ENCODE measurements at places on chromosomes 1 and 21.

DNA sequence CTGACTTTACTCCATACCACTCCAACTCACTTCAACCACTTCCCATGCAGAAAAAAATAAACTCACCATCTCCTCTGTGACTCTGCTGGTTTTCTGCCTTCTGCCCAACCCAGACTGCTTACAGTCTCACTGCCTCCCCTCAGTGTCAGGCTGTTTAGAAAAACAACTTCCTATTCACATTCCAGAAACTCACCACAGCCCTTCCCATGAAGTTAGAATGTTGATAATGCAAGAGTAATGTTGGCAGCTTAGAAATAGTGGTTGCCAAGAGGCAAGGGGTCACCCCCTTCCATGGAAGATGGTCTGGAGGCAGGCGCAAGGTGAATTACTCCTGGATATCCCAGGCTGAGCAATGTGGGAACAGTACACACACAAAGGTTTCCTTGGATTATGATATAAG is at the start of gene SELP:
Gene SELP (minus strand): TSS at position 119 of the 400 bp plus-strand sequence. CDS start 50 bp downstream, at position 69.
- DNase-seq = no peak

GRCh38 chr21:42201615-42202161 is 17.3 kb upstream of the ABCG1 start:
- DNase-seq = no peak

GRCh38 chr1:186837806-186838205 is 9.1 kb downstream of the PLA2G4A start:
- no peak for DNase-seq

DNA sequence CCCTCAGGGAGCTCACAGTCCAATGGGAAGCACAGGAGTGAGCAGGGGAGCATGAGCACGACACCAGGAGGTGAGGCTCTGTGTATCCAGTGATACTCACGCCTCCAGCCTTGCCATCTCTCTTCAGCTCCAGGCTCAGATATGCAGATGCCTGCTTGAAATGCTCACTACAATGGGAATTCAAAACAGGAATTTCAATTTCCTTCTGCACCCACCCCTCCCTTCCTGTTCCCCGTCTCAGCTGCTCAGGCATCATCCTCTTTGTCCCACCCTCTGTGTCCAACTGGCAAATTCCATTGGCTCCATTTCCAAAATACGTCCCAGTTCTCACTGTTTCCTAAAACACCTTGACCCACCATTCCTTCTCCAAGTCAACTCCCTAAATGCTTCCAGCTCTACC is 58.9 kb downstream of the FBXO2 start:
- DNase-seq = no peak

GRCh38 chr1:8424539-8425116 is 106.7 kb downstream of the SLC45A1 start:
- DNase-seq = no peak

GRCh38 chr1:167821969-167822685 is 91.8 kb downstream of the ADCY10 start:
- DNase-seq = no peak

DNA sequence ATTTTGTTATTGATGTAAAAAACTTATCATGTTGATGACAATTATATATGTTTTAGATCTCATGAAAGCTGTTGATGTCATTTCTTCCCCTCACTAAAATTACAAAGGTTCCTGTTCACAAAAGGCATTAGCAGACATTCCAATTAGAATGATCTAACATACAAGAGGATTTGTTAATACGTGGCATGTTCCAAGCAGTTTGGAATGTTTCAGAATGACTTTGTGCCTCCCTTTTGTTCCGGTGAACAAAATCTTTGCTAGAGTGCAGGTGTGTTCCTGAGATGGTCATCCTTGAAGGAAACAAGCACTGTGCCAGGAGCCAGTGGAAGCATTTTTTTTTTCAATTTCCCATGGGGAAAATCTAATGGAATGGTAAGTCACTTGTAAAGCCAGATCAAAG is 108.0 kb upstream of the KCTD3 start:
- DNase-seq = no peak

- no peak for DNase-seq
Observed at GRCh38 chr1:228374711-228375577, 31.7 kb downstream of the TRIM11 start.

- DNase-seq = no peak
Observed at GRCh38 chr1:94105957-94106529, 14.9 kb downstream of the ABCA4 start.

DNA sequence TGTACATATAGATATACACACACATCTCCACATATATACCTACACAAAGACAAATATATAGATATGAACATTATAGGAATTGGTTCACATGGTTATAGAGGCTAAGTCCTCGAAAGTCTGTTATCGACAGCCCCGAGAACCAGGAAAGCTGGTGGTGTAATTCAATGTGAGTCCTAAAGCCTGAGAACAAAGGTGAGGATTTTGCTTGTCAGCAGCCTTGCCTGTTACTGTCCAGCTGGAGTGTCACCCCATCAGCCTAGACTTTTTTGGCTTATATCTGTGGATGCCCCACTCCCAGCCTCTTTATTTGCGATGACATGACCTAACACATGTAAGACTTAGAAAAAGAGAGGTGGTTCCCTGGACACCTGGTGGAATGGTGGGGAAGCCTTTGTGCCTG is 97.0 kb downstream of the GIPC2 start:
- DNase-seq = no peak

DNA sequence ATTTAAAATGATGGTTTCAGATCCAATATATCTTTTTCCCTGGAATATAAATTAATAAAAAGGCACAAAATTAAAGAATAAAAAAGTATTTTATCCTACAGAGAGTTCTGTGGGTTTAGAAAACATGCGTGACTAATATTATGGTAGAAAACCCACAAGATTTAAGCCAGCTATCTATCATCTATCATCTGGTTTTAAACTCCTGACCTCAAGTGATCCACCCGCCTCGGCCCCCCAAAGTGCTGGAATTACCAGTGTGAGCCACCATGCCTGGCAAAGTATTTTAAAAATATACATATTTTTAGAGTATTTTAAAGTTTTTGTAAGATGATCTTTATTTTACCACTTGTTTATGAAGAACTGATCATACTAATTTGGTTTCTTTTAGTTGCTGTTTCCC is 79.5 kb downstream of the NRIP1 start:
- DNase-seq = no peak

DNA sequence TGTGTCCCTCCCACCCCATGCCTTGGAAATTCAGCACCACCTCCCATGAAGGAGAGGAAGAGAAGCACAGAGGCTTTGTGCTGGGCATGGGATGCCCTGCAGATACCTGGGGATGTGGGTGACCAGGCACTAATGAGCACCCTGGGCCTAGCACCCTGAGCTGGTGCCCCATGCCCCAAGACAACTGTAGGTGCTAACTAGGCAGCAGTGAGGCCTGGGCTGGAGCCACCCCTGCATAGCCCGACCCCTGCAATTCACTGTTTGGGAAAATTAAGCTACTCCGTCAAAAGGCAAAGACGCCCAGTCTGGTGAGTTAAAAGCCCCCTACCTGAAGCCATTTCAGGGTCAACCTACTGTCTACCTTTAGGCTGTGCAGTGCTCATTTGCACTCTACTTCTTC is 5.4 kb downstream of the KCNA2 start:
- DNase-seq = no peak

DNA sequence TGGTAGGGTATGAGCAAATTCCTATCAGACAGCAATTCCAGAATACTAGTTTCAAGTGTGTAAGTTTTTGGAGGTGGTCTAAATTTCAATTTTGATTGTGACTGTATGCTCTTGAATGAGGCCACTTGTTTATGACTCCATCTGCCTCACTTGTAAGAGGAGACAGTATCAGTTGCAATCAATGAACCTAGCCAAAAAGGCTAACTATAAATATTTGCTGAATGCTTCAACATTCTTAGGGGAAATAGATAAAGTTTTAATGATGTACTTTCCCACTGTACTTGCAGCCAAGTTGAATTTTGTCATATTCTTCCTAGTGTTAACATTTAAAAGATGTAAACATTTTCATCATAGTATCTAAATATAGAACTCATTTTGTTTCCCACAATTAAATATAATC is 32.1 kb upstream of the RWDD3 start:
- DNase-seq = no peak

DNA sequence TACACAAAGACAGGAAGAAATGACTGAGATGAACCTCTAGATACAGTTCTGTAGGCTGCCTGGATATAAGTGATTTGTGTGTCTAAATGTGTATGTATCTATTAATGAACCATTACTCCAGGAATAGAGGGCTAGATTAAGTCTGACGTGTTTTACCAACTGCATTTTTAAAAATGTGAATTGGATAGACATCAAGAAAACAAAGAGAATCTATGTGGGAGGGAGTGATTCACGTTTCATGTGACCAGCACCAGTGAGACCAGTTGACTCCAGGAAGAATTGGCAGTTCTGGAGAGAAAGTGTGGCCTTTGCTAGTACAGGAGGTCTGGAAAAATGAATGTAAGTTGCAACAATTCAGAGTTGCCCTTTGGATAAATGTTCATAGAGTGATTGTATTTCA is 53.4 kb upstream of the RGS21 start:
- no peak for DNase-seq

- no peak for DNase-seq
Observed at GRCh38 chr1:79422726-79423125, 416.2 kb upstream of the ADGRL4 start.

GRCh38 chr1:21814241-21814918 is 2.3 kb downstream of the LDLRAD2 start:
- no peak for DNase-seq

DNA sequence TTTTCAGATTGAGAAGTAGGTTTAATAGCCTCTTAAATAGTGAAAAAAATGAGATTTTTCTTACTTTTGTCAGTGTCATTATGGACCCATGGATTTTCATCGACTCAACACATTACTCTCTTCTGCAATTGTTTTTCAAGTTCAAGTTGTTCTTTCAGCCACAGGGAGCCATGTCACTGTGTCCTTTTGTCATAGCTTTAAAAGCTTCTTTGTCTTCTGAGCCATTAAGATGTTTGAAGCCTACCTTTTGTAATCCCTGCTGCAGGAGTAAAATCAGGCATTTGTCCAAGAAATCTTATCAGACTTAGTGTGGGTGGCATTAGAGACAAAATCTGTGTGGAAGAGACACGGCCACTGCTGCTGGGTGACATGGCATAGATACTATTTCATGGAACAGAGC is 92.8 kb upstream of the ZP4 start:
- DNase-seq = no peak

DNA sequence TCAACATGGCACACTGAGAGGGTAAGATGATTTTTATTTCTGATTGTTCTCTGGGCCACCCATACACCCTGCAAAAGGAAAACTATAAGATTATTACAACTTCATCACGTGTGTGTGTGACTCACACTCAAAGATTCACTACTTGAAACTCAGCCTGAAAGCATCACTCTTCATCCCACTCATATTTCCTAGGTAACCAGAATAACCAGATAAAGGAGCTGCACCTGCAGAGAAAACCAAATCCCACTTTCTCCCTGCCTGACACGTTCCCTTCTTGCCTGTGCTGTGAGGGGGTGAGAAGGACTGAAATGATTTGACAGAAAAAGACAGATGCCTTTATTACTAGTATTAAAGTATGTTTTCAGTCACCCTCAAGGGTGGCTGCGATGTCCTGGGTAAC is 131.6 kb downstream of the TGFBR3 start:
- no peak for DNase-seq

GRCh38 chr1:31627301-31627929 is 9.9 kb downstream of the HCRTR1 start:
- DNase-seq = no peak

GRCh38 chr1:25031966-25032667 is 102.0 kb upstream of the RUNX3 start:
- DNase-seq = no peak

GRCh38 chr1:25615563-25616094 is 962 bp upstream of the MAN1C1 start:
- no peak for DNase-seq

- no peak for DNase-seq
Observed at GRCh38 chr21:14353726-14354125, 29.2 kb downstream of the HSPA13 start.

DNA sequence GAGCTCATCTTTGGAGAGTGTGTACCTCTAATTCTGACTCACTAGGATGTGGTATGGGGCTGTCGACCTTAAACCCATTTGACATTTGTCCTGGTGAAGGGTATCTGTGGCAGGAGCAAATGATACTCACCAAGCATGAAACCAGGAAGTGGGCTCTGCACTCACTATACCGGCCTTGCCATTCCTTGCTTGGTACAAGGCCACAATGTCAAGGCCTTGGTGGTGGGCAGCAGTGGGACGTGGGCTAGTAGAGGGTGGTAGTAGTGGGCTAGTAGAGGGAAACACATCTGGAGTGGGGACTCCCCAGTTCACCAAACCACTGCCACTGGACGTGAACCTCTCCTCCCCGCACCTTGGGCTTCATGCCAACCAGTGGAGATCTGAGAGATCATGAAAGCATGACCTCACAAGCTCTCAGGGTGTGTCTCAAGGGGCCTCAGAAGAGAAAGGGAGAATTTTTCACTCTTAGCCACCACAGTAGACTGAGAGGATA is 11.5 kb downstream of the TNFSF4 start:
- DNase-seq = no peak

- no peak for DNase-seq
Observed at GRCh38 chr1:7256526-7256925, 471.3 kb downstream of the CAMTA1 start.

- no peak for DNase-seq
Observed at GRCh38 chr21:44395260-44395659, 41.8 kb downstream of the TRPM2 start.

GRCh38 chr1:94012708-94013366 is 103.6 kb upstream of the GCLM start:
- DNase-seq = no peak

- DNase-seq = no peak
Observed at GRCh38 chr1:212457740-212458338, 25.1 kb downstream of the NENF start.

DNA sequence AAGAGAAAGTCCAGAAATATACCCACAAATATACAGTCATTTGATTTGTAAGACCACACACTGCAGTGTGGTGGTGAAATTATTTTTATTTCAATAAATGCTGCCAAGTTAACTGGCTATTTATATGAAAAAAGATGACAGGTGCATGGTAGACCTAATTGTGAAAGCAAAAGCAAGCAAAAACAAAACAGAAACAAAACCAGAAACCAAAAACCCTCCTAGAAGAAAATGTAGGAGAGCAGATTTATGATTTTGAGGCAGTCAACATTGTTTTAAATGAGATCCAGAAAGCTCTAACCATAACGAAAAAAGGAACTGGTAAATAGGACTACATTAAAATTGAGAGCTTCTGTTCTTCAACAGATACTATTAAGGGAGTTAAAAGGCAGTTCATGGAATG is 303.6 kb downstream of the PRDM2 start:
- DNase-seq = no peak

Measured in activated gamma-delta T cell (primary cell).